ENCODE measurements at places on chromosomes 11 and 22.

DNA sequence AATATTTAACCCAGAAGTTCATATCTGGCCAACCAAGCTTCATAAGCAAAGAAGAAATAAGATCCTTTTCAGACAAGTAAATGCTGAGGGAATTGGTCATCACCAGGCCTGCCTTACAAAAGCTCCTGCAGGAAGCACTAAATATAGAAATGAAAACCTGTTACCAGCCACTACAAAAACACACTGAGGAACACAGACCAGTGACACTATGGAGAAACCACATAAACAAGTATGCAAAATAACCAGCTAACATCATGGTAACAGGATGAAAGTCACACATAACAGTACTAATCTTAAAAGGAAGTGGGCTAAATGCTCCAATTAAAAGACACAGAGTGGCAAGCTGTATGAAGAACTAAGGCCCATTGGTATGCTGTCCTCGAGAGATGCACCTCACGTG, 311.4 kb downstream of the DYNC2H1 start:
- DNase-seq: no peak

DNA sequence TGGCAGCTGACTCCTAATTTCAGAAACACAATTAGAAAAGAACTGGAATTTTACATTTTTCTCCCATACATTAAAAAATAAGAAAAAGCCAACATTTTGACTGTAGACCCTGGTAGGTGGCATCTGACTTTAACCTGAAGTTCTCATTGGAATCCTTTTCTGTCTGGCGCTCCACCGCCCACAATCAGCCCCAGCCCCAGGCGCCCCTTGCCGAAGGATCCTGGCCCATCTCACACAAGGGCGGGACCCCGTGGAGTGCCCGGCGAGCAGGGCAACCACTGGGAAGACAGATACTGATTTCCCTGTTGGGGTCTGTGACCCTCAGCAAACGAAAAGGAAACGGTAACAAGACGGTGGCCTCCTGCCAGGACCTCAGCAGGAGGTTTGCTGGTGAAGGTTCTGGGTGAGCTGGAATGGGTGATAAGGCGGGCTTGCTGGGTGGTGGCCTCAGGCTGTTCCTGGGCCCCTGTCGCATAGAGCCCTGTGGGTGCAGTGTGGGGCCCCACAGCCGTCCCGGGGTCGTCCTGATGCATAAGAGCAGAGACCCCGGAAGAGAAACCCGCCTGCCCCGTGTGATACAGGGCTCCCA, 15.7 kb downstream of the TSPO start:
- DNase-seq: no peak

- DNase-seq: no peak
Observed at GRCh38 chr11:76698321-76699043, 27.9 kb upstream of the LRRC32 start.

DNA sequence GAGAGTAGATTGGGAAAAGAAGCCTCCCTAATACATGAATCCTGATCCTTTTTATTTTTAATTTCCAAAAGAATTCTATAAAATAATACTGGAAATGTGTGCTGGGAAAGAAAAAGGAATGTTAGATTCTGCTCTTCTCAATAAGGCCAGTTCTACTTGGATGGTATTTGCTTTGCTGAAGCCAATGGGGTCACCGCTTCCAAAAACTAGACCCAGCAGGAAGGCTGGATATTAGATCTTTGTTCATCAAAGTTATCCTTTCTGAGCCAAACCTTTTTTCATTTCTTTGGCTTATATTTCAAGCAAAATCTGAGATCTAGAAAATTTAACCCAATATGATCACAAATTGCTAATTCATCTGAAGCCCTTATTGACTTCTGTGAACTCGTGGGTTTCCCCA, 41.4 kb downstream of the SCUBE2 start:
- no peak for DNase-seq

- no peak for DNase-seq
Observed at GRCh38 chr11:43994196-43994595, 51.8 kb downstream of the C11orf96 start.

DNA sequence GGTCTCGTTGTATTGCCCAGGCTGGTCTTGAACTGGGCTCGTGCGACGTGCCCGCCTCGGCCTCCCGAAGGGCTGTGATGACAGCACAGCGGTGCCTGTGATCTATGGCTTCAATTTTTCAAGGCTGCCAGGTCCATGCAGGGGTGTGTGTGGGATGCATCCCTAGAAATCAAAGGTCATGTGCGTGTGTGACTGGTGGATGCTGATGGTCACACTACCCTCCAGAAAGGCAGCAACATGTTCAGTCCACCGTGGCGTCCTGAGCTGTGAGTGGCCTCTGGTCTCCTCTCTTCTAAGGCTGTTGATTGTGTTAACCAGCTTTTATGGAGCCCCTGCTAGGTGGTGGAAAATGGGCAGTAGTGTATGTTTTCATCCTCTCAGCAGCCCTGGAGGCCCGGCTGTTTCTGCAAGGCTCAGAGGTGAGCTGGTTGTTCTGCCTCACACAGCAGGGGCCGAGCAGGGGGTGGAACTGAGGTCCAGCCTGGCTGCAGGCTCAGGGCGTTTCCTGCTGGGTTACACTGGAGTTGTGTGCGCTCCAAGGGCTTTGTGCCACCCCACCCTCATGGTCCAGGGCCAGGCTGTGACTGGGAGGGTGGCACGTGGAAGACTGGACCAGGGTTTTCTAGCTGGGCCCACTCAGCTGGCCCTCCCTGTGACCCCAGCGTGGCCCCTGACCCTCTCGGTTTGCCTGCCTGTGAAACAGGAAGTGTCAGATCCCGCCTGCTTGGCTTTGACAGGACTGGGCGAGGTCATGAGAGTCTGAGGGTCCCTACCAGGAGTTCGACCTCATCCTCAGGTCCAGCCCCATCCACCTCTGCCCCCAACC, 7.7 kb downstream of the BIK start:
- DNase-seq: no peak

GRCh38 chr11:117269856-117270255, 21.3 kb upstream of the BACE1-AS start:
- no peak for DNase-seq

DNA sequence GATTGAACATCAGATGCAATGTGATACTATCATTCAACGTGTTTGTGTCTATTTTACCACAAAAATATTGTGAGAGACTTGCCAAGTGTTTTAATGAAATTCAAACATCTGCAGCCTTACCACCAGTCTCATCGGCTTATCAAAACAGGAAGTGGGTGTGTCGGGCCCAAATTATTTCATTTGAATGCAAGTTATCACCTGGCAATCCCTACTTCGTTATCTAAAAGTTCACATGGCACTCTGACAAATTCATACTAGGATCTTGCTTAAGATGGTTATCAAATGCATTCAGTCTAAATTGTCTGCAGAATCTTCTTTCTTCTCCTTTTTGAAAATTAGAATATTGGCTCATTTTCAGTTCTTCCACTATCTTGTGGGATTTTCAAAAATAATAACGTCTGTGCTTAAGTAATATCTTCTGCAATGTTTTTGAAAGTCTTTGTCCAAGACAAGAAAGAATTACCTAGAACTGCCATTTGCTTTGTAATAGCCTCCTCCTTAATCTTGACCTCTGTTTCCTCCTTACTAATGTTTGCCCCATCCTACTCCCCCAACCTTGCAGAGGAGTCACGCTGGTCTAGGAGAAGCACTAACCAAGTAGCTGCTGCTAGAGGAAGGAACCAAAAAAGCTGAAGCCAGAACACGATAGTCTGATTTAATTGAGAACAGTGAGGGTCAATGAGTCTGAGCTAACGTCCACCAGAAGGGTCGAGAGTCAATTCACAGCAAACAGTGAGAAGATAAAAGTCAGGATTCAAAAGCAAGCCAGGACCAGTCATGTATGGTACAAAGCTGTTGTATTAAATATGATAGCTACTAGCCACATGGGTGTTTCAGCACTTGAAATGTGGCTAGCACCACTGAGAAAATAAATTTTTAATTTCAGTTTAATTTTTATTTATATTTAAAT, 10.2 kb upstream of the BIRC3 start:
- no peak for DNase-seq

DNA sequence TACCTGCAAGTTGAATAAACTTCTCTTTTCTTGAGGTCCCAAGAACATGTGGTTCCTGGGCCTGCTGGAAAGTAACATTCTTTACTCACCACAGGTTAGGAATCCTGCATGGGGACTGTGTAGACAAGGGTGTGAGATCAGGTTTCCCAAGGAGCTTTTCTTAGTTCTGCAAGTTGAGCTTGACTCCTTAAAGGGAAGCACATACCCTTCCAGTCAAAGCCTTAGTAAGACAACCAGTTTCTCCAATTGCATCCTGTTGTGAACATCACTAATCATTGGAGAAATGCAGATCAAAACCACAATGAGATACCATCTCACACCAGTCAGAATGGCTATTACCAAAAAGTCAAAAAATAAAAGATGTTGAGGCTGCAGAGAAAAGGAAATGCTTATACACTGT, 48.3 kb upstream of the PAK1 start:
- no peak for DNase-seq

GRCh38 chr11:5204787-5205186, 4.3 kb upstream of the OR51V1 start:
- DNase-seq: no peak

DNA sequence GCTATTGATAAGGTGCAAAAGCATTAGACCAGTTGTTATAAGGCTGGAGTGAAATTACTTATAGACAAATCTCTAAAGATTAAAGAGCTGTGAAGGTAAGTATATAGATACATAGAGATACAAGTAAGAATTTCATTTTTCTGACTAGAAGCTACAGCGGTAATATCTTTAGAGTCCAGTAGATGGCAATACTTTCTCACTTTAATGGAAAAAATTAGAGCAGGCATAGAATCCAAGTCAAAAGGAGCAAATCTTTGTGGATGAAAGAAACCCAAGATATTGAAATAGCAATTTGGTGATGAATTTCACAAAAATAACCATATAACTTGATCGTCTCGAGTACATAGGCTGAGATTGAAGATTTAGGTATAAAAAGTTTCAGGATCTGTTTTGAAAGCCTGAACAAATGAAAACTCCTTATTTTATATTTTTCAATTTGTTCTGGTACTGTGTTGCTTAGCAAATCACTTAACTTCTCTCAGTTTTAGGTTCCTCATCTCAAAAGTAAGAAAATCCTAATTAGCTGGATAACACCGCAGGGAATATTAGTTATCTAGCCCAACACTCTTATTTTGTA, 81.9 kb downstream of the UVRAG start:
- no peak for DNase-seq

DNA sequence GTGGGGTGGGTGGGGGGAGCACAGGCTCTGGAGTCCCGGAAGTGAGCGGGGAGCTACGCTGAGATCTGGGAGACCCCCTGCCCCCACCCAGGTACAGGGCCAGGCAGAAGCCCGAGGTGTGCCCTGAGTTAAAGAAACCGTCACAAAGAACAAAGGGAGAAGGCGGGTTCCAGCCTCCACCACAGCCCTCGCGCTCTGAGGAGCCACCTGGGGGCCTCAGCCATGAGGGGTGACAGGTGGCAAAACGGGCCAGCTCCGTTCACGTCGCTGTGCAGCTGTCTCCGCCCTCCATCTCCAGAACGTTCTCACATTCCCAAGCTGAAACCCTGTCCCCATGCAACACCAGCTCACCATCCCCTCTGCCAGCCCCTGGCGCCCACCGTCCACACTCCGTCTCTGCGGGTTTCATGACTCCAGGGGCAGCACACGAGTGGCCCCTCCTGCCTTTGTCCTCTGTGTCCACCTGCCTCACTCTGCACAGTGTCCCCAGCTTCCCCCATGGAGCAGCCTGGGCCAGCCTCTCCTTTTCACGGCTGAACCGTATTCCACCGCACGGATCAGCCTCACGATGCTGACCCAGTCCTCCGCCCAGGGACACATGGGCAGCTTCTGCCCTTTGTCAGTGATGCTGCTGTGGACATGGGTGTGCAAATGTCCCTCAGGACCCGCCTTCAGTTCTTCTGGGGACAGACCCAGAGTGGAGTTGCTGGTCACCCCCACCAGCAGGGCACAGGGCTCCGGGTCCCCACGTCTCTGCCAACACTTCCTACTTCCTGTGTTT, 1.7 kb upstream of the MUC5B start:
- DNase-seq: no peak

DNA sequence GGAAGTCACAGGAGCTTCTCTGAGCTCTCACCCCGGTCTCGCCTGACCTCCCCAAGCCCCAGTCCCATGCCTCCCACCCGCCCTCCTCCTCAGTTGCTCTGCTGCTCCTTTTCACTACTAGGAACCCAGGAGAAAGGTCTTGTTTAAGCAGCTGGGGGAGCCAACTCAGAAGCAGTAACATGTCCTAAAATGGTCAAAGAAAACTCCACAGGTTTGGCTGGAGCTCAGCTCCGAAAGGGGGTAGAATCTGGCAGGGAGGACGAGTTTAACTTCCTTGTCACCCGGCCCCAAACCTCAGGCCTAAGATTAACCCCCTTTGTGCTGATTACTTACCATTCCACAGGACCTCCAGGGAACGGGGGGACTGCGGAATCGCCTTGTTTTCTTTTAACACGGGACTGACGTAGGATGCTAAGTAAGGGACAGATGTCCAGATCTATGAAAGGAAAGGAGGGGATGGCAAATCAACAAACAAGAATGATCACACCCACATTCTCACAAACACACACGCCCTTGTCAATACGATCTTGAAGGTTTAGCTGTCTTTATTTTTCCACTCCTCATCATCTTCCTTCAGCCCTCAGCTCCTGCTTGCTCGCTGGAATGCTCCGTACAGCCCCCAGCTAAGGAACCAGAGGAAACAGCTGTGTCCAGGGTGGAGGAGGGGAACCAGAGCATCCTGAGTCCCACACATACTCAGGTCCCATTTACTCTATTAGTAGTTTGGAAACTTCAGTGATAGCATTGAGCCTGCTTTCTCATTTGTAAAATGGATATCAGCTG, 13.5 kb downstream of the PCSK7 start:
- DNase-seq: no peak

- no peak for DNase-seq
Observed at GRCh38 chr11:73752216-73752867, 8.5 kb downstream of the RAB6A start.

DNA sequence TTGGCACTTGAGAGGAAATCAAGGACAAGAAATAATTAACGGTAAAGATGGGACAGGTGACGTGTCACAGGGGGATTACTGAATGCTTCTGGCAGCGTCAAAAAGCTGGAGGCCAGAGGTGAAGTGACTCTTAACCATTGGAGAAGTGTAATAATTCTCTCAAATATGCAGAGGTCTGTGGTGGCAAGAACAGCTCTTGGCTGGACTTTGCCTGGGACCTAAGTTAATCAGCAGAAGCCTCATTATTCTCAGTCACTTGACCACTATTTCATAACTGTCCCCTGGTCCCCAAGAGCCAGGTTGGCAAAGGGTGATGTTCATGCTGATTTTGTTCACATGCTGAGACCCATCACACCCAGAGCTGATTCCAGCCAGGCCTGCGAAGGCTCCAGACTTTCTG, 72.9 kb downstream of the TIMP3 start:
- DNase-seq: no peak

DNA sequence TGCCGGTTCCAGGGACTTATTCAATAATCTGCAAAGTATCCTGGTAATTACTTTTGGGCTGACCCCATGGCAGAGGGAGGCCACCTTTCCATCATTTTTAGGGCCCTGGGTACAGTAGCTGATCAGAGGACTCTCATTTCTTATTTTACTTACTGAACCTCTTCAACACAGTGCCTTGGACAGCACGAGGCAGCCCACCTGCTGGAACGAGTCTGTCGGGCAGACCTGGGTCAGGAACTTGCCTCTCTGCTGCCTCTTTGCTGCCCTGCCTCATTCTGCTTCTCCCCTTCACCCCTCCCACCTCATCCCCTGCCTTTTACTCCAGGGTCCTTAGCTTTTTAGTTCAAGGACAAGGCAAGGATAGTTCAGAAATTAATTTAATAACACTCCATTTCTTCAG, 204.5 kb downstream of the CSNK2A3 start:
- no peak for DNase-seq

GRCh38 chr11:9459667-9460321, 1.0 kb upstream of the ZNF143 start:
- DNase-seq: no peak

All from NCI-H1436 treated with DMSO at 0.1 percent for 48 hours (cell line).